Fibroblast of skin of left quadriceps (primary cell): ENCODE measurements at places on chromosomes 13 and 19.
A peak's percentile ranks its signal among the peaks of the same experiment; 100 is the strongest.

GRCh38 chr19:55550321-55550650 is 4.9 kb upstream of the SBK3 start:
- no peak for DNase-seq

DNA sequence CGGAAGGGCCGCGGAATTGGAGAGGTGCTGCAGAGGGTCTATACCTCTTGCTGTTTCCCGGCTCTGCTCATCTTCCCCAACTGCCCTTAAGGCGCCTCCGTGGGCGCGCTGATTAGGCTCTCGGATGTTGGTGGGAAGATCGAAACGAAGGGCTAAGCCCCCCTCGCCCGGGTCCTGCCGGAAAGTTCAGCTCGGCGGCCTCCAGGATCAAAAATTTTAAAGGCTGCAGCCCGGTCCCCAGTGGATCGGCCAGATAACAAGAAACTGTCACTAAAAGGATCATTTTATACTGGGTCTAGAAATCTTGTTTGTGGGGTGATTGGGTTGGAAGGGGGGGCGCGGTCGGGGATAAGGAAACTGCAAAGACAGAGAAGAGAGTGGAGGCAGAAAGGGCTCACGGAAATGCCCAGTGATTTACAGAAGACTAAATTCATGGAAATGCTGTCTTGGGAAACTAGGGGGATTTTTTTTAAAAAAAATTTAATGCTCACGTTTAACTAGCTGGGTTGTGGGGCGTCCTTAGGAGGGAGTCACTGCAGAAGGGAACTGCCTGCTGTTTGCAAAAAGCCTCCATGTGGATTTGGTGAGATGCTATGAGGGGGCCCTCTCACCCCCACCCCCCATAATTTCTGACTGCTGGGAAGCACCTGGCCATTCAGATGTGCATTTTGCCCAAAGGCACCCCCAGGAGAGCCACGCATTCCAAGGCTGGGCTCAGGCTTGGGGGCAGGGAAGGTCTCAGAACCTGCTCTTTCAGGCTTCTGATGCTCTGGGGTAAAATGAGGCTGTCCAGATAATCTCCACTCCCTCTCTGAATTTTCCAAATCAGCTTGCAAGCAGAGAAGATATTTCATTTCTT is 7.7 kb downstream of the CDX2 start:
- no peak for DNase-seq

- no peak for DNase-seq
These were observed 231.6 kb upstream of the IRS2 start for GRCh38 chr13:110018009-110018408.

- no peak for DNase-seq
These were observed 22.1 kb downstream of the ADPRHL1 start for GRCh38 chr13:113431171-113431570.

- DNase-seq, result no peak
These were observed 18.0 kb downstream of the MBNL2 start for GRCh38 chr13:97239943-97240787.

GRCh38 chr19:50199259-50199555 is 4.2 kb upstream of the MYH14 start:
- no peak for DNase-seq

GRCh38 chr13:64505336-64505910 is 2724.7 kb downstream of the PCDH9 start:
- DNase-seq, result peak; percentile 28

DNA sequence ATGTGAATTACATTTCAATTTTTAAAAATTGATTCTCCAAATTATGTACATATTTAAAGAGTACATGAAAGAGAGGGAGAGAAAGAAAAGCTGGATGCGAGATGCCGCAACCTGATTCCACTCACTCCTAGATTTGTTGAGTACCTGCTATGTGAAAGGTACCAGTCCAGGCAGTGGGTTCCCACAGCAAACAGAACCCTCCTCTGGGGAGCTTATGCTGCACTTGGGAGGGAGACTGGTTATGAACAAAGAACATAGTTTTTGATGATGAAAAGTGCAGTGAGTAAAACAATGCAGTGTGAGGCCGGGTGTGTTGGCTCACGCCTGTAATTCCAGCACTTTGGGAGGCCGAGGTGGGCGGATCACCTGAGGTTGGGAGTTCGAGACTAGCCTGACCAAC is 43.4 kb downstream of the ACTN4 start:
- no peak for DNase-seq

GRCh38 chr13:23671897-23672296 is 101.7 kb downstream of the TNFRSF19 start:
- no peak for DNase-seq

DNA sequence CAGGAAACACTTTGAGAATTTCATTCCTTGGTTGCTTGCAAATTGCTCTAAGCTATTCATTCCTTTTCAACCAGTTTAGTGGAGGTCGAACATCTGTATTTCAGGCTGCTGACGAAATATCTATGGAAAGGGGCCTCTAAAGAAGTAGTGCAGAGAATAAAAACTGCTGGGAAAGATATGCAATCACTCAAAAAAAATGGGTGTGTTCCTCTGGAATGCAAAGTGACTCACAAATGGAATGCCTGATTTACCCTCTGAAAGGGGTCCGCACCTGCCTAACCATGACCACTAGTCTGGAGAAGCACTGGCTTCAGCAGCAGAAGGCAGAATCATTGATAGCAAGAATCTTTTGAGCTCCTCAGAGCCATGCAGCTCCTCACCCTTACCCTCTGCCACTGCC is 129.4 kb downstream of the PCDH9 start:
- DNase-seq, result no peak

DNA sequence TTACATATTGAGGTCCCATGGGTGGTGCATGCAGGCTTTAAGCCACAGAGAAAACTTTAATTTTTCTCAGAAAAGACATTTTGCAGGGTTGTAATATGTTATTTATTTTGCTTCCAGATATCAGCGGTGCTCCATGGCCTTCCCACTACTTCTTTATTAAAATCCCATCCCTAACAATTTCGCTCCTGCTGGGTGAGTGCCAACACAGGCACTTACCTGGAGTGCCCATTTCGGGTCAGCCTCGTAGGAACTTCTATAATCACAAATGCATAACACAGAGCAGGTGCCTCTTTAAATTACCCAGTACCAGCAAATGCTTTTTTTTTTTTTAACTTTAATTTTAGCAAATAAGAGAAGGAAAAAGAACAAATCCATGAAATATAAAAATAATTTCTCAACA is 86.4 kb downstream of the EFNB2 start:
- no peak for DNase-seq

DNA sequence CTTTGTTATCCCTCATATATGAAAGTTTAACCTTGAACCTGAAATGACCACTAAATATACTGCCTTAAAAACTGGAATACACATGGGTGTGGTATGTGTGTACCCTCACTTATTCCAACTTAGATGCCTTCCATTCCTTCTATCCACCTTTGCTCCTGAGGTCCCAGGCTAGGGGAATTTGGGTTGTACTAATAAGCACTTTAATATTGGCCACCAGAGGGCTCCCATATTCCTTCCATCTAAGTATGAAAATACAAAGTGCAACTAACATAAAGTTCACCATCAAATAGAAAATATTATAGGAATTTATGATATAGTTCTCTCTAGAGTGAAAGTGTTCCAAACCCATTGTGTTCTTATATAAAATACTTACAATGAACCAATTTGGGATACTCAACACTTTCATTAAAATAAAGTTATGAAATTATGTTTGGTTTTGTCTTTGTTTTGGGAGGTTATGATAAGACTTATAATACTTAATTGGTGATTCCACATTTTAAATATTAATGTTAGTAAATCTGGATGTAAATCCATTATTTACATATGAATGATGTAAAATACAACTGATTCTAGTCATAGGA is 62.3 kb downstream of the ITGBL1 start:
- DNase-seq, result no peak

DNA sequence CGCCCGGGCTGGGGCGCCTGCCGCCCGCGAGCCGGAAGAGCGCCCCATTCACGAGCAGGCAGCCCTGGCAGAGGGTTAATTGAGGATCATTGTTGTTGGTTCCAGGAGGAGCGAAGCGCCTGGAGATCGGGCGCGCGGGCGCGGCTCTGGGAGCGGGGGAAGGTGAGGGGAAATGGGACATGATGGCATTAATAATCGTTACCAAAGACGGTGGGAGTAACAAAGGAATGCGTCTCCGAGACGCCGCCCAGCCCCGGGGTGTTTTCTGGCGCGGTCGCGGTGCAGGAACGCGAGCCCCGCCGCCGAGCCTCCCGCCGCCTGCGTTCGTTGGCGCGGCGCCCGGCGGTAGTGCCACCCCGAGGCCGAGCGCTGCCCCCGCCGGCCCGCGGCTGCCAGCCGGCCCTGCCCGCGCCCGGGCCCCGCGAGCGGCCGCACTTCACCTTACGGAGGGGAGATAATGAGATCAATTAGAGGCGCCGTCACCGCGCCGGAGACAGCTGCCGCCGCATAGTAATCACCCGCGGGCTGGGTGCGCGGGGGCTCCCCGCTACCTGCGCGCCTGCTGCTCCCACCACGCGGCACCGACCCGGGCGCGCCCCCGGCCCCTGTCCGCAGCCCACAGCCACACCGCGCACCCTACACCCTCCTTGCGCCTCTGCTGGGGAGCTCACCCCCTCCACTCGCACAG is 2.8 kb downstream of the ZNF536 start:
- DNase-seq, result no peak

DNA sequence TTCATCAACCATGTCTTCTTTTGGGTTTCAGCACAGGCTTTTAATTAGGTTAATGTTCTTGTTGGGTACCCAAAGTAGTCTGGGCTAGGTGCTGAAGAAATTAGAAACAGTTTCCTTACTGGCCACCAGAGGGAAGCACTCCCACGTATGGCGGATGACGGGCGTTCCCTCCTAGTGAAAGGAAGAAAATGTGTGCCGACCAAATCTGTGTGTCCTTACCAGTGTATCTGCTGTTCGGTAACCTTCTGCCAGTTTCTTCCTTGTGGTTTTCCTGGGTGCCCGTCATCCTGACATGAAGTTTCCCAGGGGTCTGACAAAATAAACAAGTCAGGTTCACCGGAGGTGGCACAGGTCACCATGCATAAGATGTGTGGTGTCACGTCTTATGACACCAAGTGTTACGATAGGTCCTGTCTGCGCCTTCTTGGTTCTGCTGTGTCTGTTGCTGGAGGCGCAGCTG is 6.0 kb upstream of the WDR88 start:
- DNase-seq, result peak; percentile 22

DNA sequence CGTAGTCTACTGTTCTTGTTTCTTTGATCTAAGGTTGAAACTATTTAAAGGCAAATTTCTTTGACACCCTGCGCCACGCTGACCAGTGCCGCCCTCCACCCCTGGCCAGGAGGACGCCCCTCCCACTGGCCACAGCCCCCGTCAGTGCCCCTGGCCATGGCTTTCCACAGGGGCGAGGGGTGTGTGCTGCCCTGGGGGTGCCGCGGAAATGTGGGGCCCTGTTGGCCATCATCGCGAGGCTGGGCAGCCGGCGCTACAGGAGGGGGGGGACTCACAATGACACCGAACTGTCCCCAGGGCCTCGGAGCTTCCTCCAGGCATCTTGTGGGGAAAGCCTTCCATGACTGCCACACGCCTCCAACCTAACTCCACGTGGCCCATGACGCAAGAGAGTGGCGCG is 10.9 kb downstream of the SHC2 start:
- no peak for DNase-seq
